A549 treated with CORT108297 at 1 μM for 4 hours (cell line): ENCODE measurements at places on chromosomes 4 and X. TPM values are rescaled to one million over a fixed set of nuclear protein-coding genes. Genes with fewer than 3 reads are reported as not detected.

Gene FAM149A
- 1.4 to 1.8 TPM (median 1.7 TPM) in 5 replicates for total RNA-seq

Gene GRPR
- total RNA-seq: 0.03 to 0.13 TPM (median 0.06 TPM) in 5 replicates

Gene ACOX3
- total RNA-seq: 7.6 to 10.2 TPM (median 9.4 TPM) in 5 replicates

Gene STEEP1
- 30.3 to 37.8 TPM (median 31.1 TPM) in 5 replicates for total RNA-seq

Gene GABRQ
- 0.17 to 0.23 TPM (median 0.21 TPM) in 5 replicates for total RNA-seq

Gene DRD5
- not detected in 5 replicates for total RNA-seq

Gene FDCSP
- not detected in 5 replicates for total RNA-seq

Gene SPACA5
- total RNA-seq: not detected in 5 replicates

Gene MCF2
- 0.03 to 0.08 TPM (median 0.05 TPM) in 4 of 5 replicates, not detected in the other for total RNA-seq

Gene ARSD
- total RNA-seq: 12.4 to 15.4 TPM (median 12.6 TPM) in 5 replicates

Gene SORCS2
- total RNA-seq: 2.8 to 5.6 TPM (median 4.2 TPM) in 5 replicates

Gene GLOD5
- not detected in 5 replicates for total RNA-seq

Gene SPANXB1
- 2.0 to 3.0 TPM (median 3.0 TPM) in 5 replicates for total RNA-seq

Gene OTUD6A
- not detected in 5 replicates for total RNA-seq

Gene ALB
- not detected in 5 replicates for total RNA-seq

Gene RAPGEF2
- 10.4 to 14.5 TPM (median 12.9 TPM) in 5 replicates for total RNA-seq

Gene RADX
- 0.03 to 0.12 TPM (median 0.04 TPM) in 5 replicates for total RNA-seq

Gene AVPR2
- 0.06 to 0.17 TPM (median 0.15 TPM) in 4 of 5 replicates, not detected in the other for total RNA-seq

Gene TEX11
- total RNA-seq: not detected in 5 replicates

Gene ADAM29
- total RNA-seq: not detected in 5 replicates

Gene MUC7
- total RNA-seq: not detected in 5 replicates

Gene HADH
- total RNA-seq: 22.1 to 25.1 TPM (median 24.6 TPM) in 5 replicates

Gene RFC1
- 16.3 to 26.6 TPM (median 18.4 TPM) in 5 replicates for total RNA-seq

Gene RASL11B
- 0.05 to 0.20 TPM (median 0.07 TPM) in 5 replicates for total RNA-seq

Gene EOLA2
- 51.0 to 61.1 TPM (median 58.1 TPM) in 5 replicates for total RNA-seq

Gene DUSP21
- not detected in 5 replicates for total RNA-seq

Gene SSX1
- total RNA-seq: not detected in 5 replicates

Gene PNCK
- total RNA-seq: 0.21 to 0.37 TPM (median 0.24 TPM) in 3 of 5 replicates, not detected in the others

Gene REPS2
- total RNA-seq: 0.68 to 1.0 TPM (median 0.78 TPM) in 5 replicates

Gene KLHL4
- total RNA-seq: 3.1 to 4.1 TPM (median 3.6 TPM) in 5 replicates

Gene TLL1
- 0.09 to 0.30 TPM (median 0.15 TPM) in 5 replicates for total RNA-seq

Gene DGKQ
- 5.2 to 10.2 TPM (median 8.7 TPM) in 5 replicates for total RNA-seq

Gene NIPAL1
- total RNA-seq: 0.68 to 1.1 TPM (median 0.86 TPM) in 5 replicates

Gene KCND1
- total RNA-seq: 0.98 to 1.4 TPM (median 1.3 TPM) in 5 replicates

Gene SMIM31
- 0.02 to 0.21 TPM (median 0.09 TPM) in 5 replicates for total RNA-seq

Gene CFI
- 0.46 to 0.81 TPM (median 0.63 TPM) in 5 replicates for total RNA-seq

Gene HMGN5
- 2.2 to 4.3 TPM (median 2.3 TPM) in 5 replicates for total RNA-seq

Gene DSPP
- total RNA-seq: not detected in 5 replicates
